Cortex of kidney (tissue), 1 donor: ENCODE measurements at places on chromosomes 4 and X.

DNA sequence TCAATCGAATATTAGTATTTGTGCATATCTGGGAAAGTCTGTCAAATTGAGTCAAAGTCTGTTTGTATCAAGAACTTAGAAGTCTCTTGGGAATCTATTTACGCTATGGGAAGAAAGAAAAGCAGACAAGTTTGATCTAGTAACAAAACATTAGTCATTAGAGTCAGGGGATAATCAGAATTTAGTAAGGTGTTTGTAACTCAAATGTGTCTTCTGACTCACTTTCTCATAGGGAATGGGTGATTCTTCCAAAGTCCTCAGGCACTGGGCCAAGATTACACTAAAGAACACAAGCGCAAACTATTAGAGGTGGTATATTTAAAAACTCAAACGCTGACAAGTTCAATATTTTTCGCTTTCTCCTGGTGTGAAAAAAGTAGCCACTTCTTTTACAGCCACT is 926.5 kb downstream of the PDHA2 start:
- DNase-seq, result no peak

GRCh38 chr4:185912779-185913178 is 100.8 kb upstream of the SORBS2 start:
- DNase-seq, result no peak

DNA sequence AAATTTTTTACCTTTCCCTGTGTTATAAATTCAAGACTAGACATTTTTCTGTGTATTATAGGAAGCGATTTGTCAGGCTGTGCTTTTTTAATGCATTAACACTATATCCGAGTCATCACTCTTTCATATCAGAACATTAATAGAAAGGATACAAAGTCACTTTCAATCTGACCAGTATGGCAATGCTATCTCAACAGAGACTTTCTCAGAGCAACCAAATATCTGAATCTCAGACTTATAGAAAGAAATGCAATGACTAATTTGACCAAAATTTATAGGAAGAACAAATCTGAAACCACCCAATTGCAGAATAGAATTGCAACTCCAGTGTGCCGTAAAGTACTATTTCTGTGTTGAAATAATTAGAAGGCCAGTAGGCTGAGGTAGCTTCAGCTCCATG is 473 bp upstream of the TKTL2 start:
- no peak for DNase-seq

GRCh38 chrX:142891046-142891445 is 134.7 kb upstream of the SPANXN4 start:
- no peak for DNase-seq

GRCh38 chr4:125021189-125021588 is 293.6 kb upstream of the FAT4 start:
- no peak for DNase-seq

DNA sequence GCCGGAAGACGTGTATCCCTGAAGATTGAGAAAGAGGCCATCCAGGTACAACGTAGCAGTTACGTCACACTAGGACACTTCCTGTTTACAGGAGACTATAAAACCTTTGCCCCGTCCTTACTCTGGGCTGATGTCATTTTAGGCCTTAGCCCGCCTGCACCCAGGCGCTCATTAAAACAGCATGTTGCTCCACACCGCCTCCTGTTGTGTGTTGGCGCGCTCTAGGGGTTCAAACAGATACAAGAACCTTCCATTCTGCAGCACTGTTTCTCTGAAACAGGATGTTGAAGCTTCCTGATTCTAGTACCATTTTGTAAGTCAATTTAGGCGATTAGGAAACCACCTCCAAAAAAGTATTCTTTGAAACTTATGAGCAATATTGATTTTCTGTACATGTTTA is 722.1 kb downstream of the PCDH7 start:
- no peak for DNase-seq

DNA sequence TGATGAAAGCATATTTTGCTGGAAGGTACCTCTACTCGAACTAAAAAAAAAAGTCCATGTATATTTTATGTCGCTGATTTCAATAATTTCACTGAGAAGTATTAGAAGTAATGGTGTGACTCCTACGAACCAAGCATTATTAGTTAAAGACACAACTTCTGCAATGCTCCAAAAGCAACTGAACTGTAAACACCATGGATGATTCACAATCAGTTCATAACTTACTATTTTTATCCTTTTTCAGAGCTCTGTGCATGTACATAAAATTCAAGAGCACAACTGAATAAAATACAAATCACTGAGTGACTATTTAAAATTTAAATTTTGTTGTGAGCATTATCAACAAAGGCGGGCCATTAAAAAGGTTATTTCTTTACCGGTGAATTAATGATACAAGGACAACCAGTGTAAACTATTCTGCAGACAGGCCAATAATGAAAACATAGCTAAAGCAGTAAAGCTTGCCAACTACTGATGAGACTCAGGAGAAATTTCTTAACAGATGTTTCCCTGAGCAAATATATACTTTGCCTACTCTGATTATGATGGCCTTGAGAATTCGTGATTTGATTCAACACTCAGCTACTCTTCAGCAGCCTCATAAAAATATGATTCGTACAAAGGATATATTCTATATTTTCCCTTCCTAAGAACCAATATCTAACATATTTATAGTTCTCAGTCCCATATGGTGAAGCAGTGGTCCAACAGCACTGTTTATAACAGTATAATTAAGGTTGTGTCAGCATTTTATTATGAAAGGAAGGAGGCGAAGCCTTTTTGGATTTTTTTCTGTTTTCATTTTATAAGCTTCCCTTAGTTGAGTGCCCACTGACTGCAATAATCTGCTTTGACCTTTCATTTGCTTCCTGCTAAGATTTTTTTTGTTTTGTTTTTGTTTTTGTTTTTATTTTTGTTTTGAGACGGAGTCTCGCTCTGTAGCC is 62.8 kb upstream of the NEIL3 start:
- no peak for DNase-seq

DNA sequence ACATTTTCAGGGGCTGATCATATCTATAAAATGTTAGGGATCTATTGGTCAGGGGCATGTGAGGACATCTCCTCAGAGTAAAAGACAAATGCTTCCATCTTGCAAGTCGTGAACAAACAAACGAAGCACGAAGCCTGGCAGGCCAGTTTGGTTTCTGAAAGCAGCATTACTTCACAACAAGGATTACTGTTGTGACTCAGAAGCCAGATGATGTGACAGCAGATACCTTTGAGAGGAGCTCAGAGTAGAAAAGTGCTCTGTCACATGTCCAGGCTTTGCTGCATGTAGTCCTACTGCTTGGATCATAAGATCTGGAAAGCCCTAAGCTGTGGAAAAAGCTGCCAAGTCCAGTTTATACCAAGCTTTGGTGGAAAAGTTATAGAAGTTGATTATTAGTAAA is 1827.2 kb downstream of the ARAP2 start:
- DNase-seq, result no peak

DNA sequence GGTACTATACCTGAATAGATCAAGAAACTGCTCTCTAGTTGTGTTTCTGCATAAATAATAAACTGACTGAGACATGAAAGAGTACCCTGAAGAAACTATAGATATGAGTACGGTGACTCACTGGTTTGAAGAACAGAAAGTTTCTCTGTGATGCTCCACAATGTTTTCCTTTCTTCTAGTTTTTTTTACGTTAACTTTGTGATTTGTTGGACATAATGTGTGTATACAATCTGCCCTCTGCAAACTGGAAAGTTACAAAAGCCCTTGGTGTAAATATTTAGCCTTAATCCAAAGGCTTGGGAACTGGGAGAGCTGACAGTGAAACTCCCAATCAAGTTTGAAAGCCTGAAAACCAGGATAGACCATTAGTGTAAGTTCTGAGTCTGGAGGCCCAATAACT is 31.6 kb upstream of the PAPSS1 start:
- DNase-seq, result no peak

DNA sequence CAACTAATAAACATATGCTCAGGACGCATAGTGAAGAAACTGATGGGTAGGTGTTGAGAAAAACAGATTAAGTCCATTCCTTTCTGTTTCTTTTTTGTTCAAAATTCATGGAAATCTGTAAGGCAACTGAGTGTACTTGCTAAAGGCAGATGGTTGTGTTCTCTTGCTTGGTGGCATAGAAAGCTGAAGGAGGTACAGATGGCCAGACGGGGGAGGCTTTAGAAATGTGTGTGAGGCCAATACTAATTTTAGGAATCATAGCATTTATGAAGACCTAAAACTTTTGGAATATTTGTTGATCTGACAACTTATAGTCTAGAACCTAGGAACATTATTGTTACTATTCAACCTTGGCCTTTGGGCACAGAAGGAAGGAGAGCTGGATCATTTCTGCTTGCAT is 56.8 kb upstream of the EMCN start:
- DNase-seq, result no peak

DNA sequence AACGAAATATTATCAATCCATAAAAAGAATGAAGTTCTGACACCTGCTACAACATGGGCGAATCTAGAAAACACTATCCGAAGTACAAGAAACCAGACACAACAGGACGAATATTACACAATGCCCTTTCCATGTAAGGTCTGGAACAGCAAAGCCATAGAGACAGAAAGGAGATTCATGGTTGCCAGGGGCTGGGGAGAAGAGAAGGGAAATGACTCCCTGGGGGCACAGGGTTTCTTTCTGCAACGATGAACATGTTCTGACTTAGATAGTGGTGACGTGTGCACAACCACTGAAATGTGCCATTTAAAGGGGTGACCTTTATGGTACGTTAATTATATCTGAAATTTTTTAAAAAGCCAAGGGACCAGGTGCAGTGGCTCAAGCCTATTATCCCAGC is 28.3 kb downstream of the GPR143 start:
- no peak for DNase-seq

- DNase-seq, result no peak
Observed at GRCh38 chr4:156889616-156890594, 81.7 kb downstream of the PDGFC start.

GRCh38 chr4:36189511-36190226 is 54.6 kb downstream of the ARAP2 start:
- no peak for DNase-seq

DNA sequence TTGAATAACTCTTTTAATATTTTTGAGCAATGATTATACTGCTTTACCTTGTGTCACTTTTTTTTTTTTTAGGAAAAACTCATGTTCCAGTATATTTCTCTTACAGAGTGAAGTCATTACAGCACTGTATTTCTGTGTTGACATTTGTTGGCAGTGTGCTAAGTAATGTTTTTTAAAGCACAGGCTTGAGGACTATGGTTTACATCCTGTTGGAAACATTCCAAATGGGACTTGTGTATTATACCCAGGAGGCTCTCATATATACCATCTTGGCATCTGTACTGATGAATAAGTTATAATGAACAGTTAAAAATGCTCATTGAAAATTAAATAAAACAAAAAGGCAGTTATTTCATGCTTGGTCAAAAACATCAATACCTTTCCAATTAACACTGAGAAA is 33.8 kb downstream of the CEP44 start:
- no peak for DNase-seq

DNA sequence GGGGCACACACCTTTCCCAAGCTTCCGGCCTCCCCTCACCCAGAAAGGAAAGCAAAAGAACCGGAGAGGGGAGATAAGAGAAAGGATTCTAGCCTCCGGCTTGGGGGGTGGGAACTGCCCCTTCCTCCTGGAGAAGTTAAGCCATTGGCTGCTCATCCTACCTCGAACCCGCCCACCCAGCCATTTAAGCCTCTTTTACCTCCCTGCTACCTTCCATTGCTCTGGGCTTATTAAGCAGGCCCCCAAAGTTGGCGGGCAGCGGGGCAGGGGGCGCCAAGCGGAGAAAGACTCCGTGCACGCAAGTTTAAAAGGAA is 2.3 kb downstream of the MAML3 start:
- no peak for DNase-seq

GRCh38 chrX:123967497-123967896 is 6.0 kb downstream of the STAG2 start:
- DNase-seq, result no peak

DNA sequence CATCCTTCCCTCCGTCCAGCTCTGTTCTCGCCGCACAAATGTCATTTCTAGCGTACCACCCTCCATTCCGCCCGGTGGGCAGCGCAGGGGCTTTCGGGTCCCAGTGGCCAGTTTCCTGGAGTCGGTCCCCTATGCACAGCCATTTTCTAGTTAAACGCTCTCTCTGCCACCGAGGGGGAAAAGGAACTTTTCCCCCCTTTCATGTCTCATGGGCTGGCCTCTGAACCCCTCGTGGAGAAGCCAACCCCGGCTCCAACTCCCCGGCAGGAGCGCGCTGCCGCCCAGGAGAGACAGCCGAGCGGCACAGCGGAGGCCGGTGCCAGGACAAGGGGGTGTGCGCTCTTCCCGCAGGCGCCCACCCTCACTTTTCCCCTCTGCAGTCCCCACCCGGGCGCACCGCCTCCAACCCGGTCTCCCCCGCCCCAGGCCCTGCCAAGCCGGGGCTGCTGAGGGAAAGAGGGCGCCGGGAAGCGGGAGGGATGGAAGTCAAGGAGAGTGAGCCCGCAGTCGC is 662 bp downstream of the APBB2 start:
- no peak for DNase-seq

GRCh38 chrX:24245202-24245601 is 68.7 kb downstream of the SUPT20HL2 start:
- no peak for DNase-seq

- no peak for DNase-seq
Observed at GRCh38 chr4:4672402-4672801, 130.6 kb upstream of the STX18 start.

DNA sequence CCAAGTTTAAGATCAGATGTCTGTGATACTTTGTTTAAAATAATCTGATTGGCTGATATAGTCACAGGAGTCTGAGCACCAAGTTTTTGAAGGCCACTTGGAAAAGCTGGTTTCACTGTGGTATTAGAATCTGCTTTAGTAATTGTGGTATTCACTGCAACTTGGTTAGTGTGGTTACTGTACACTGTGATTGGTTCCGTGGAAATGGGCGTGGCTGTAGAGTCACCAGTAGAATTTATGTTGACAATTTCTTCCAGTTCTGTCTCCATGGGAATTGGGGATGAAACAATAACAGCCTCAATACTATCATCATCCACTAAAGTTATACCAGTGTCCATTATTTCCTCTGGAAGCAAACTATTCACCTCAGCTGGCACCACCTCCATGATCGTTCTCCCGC is 26.2 kb downstream of the LIN54 start:
- DNase-seq, result no peak

- DNase-seq, result no peak
Observed at GRCh38 chrX:45196701-45197100, 4.0 kb downstream of the DIPK2B start.

DNA sequence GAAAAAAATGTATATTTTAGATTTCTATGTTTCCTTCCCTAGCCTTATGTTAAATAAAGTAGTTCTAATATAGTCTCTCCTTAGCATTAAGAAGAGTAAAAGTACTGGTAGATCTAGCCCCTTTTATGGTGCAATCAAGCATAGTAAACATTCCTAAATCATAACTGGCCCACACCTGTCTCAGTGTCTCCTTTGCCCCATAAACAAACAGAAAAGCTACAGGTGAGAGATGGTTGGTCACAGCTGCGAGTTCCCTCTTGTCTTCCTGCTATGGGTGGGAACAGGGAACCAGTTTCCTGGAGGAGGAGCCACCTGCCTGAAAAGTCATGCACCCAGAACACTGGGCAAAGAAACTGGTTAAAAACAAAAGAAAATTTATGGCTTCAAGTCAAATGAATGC is 16.6 kb downstream of the SOWAHB start:
- DNase-seq, result no peak
